ENCODE measurements at places on chromosomes 11 and 22. TPM values are rescaled to one million over a fixed set of nuclear protein-coding genes. Genes with fewer than 3 reads are reported as not detected.

- DNase-seq: no peak
These were observed 251.8 kb upstream of the KIRREL3 start for GRCh38 chr11:127252321-127252720.

GRCh38 chr22:28077166-28077565 lies 158.1 kb upstream of the PITPNB start:
- DNase-seq: no peak

DNA sequence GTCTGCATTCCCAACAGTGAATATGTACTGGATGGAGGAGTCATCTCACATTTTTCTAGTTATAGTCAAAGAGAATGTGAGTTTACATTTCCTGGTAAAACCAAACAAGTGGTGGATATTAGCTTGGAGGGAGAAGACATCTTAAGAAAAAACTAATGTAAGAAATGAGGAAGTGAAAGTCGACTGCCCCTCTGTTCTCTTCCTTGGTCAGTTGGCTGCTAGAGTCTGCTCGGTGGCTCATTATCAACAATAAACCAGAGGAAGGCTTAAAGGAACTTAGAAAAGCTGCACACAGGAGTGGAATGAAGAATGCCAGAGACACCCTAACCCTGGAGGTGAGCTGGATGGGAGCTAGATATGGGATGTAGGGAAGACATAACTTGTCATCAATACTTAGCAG lies 5.8 kb downstream of the SLC22A9 start:
- DNase-seq: no peak

GRCh38 chr11:109697140-109697843 lies 275.3 kb downstream of the C11orf87 start:
- no peak for DNase-seq

DNA sequence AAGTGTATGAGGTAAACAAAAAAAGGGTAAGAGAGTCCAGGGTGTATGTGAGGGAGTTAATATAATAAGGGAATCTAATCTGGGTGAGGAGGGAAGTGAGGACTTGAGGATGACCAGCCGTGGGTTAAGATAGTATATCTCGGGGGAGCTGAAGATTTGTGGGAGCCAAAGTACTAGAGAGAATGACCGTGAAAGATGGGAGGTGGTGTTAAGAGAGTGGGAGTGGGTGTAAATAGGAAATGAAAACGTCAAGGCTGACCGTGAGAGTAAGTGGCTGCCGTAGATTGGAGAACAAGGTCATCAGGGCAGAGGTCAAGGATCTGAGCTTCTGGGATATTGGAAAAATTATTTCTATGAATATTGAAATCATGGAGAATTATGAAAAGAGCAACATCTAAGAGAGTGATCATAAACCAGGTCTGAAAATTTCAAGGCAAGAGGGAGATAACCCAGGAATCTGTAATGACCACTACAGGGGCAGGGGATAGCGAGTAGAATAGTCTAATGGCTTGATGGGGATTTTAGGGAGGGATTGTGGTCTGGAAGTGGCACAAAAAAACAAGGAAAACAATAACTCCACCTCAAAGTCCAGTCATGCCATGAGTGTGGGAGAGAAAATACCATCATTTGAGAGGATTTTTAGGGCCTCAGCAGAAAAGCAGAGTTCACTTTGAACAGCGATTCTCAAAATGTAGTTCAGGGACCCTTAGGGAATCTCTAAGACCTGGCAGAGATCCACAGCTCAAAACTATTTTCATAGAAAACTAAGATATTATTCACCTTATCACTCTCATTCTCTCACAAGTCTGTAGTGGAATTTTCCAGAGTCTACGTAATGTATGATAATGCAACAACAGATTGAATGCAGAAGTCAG lies 72.0 kb downstream of the PRR5L start:
- DNase-seq: no peak

Gene CHRM1
- polyA plus RNA-seq: not detected

Gene OR52N4
- polyA plus RNA-seq: 0.39 TPM

GRCh38 chr11:99154277-99154676 lies 133.5 kb downstream of the CNTN5 start:
- DNase-seq: no peak

Gene SPINDOC
- polyA plus RNA-seq: 15.8 TPM

DNA sequence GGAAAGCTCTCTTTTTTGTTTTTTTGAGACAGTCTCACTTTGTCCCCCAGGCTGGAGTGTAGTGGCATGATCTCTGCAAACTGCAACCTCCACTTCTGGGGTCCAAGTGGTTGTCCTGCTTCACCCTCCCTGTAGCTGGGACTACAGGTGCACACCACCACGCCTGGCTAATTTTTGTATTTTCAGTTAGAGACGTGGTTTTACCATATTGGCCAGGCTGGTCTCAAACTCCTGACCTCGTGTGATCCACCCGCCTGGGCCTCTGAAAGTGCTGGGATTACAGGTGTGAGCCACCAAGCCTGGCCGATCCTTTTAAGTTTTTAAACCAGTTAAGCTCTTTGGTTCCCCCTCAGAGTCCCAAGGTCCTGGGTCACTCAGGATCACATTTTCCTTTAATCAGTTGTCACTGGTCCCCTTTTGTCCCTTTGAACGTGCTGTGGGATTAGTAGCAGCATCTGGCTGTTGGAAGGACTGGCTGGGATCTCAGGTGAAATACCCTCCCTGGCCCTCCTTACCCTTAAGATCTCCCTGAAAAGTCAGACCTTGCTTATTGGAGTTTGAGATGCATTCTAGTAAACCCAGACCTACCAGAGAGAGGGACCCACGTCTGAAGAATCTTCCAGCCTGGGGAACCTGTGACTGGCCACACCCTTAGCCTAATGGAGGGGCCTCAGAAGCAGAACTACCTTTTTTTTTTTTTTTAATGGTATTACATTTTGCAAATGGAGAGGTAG lies 8.1 kb downstream of the MALAT1 start:
- peak; percentile 78 for DNase-seq

DNA sequence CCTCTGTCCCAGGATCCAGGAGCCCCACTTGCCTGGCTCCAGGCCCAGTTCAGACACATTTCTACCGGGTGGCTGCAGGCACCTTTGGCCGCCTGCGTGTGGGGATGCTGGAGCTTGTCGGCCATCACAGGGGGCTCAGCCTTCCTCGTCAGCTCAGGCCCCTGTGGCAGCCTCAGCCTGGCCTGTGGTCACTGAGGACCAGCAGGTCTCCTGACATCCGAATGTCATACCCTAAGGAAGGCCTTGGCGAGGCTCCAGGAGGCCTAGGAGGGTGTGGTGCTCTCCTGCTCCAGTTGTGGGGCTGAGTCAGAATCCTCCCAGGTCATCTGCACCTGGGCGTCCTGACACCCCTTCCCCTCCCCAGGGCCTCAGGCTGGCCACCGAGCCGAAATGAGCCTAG lies 14.9 kb upstream of the SOX10 start:
- DNase-seq: no peak

DNA sequence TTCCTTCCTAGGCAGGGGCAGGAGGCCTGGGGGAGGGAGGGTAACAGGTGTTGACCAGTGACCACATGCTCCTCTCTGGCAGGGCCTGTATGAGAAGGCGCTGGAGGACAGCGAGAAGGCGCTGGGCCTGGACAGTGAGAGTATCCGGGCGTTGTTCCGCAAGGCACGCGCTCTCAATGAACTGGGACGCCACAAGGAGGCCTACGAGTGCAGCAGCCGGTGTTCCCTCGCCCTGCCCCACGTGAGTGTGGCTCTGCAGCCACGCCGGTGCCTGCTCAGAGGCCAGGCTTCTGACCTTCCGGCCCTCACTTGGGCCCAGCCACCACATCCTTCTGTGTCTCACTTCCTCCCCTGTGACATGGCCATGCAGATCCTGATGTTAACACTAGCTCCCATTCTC lies 25.8 kb downstream of the ZC3H7B start:
- DNase-seq: no peak

- DNase-seq: no peak
These were observed 40.4 kb downstream of the AMPD3 start for GRCh38 chr11:10495464-10495786.

DNA sequence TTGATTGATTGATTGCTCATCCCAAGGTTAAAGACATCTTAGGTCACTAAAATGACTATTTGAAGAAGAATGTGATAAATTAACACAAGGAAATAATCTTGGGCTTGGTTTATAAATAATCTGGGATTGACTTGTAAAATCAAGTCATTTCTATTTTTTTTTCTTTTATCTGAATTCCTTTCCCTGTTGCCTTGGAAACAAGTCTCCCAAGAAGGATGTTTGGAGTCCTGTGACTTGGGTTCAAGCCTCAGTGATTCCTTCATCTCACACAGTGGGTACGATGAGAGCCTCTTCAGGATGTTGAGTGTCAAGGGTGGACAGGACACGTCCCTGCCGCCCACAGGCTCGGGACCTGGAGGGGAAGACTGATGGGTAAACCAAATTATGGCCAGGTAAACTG lies 98.2 kb upstream of the CRYBB3 start:
- DNase-seq: no peak

Gene SAA4
- polyA plus RNA-seq: not detected

- DNase-seq: no peak
These were observed 25.5 kb downstream of the KCNJ5 start for GRCh38 chr11:128916681-128917080.

- no peak for DNase-seq
These were observed 27.5 kb downstream of the TBC1D22A start for GRCh38 chr22:46789992-46790391.

DNA sequence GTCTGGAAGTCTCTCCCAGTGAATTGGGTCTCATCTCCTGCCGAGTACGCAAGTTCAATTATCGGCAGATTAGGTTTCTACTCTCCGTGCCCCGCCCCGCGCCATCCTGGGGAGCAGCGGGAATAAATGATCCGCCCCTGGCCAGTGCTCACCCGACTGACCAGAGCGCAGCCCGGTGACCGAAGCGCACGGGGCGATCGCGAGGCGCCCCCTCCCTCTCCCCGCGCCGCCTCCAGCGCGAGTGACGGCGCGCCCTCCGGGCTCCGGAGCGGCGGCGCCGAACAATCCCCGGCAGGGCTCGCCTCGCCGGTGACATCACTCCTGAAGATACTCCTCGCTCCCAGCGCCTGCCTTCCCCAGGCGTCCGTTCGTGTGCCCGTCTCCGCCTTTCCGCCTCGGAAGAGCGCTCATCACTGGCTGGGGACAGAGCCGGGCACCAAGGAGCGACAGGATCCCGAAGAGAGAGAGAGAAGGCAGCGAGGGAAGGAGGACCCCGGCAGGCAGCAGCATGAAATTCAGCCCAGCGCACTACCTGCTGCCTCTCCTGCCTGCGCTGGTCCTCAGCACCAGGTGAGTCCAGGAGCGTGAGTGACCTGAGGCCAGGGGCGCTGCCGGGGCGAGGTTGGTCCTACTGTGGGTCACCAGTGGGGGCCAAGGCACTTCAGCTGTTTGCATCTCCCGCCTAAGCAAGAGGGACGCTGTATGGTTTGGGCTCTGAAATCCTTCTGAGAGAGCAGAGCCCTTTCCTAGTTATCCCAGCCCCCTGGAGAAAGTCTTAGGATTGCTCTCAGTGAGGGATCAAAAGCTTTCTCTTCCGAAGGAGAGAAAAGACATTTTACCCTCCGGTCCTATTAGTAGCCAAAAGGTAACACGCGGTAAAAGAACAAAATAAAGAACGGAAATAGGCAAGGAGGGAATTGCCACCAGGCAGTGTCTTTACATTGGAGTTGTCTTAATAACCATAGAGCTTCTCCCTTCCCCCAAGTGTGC lies at the start of gene LUZP2:
TSS of gene LUZP2 (plus strand) at position 318 of the 990 bp plus-strand sequence.
- no peak for DNase-seq

Gene CBLIF
- polyA plus RNA-seq: not detected

- DNase-seq: no peak
These were observed 51.0 kb downstream of the RPUSD4 start for GRCh38 chr11:126160345-126161022.

Gene ADM
- polyA plus RNA-seq: 47.2 TPM

DNA sequence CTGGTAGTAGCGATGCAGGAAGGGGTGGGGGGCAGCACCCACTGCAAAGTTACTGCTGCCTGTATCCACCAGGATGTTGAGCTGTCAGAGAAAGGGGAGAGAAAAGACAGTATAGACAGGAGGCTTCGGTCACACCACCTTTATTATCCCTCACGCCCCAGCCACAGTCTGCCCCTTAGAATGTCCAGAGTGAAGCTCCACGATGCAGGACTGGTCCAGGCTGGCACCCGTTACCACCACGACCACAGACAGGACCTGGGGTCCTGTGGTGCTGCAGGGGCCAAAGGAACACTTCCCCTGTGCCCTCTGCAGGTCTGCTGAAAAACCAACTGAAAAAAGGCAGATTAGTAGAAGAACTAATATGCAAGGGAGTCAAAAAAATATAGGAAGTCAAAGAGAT lies 5.7 kb downstream of the BACE1-AS start:
- no peak for DNase-seq

GRCh38 chr11:9076046-9076445 lies 15.4 kb downstream of the SCUBE2 start:
- no peak for DNase-seq

DNA sequence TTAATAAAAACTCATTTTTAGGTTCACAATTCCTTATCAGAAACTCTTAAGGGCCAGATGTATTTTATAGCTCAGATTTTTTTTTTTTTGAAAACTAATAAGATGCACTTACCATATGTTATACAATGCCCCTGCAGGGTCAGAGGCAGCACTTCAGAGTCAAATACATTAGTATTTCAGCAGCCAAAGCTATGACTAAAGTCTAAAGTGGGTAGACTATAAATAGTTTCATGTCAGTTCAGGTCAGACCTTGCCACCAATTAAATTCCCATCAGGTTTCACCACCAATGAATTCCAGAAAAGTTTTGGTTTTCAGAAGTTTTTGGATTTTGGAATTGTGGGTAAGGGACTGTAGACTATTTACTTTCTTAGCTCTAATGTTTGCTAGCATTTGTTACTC lies 75.9 kb downstream of the FAM83F start:
- no peak for DNase-seq

Gene FAM111B
- polyA plus RNA-seq: 0.13 TPM

DNA sequence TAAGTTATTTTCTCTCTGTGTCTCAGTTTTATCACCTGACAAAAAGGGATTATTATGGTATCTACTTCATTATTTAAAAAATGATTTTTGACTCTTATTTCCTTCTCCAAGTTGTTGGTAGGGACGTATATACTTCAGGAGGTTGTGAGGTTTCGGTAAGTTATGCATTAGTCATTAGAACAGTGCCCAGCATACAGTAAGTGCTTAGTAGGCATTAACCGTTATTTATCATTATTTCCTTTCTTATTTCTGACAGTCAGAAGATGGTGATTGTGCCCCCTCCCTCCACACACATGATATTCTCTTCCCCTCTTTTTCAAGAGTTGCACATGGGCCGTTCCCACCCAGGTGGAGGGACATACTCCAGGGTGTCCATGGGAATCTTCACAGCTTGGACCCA lies 36.1 kb downstream of the SLCO2B1 start:
- no peak for DNase-seq

Gene MRE11
- 5.6 TPM for polyA plus RNA-seq

Gene SRPRA
- polyA plus RNA-seq: 50.1 TPM

GRCh38 chr11:60634126-60634525 lies 65.3 kb upstream of the MS4A8 start:
- DNase-seq: no peak

DNA sequence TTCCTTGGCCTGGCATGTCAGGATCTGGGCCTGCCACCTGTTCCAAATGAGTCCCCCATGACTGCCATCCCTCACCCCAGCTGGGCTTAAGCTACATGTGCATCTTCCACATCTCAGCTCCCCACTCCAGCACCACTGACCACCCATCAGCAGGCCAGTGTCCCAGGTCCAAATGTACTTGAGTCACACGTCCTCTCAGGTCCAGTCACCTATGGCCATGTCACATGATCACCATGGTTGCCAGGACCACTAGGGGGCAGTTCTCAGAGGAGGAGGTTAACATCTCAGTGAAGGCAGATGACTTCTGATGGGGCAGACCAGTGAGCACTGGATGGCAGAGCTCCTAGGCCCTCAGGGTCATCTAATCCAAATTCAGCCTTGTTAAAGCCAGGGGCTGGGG lies 41.9 kb upstream of the WNT11 start:
- no peak for DNase-seq

All from ovary (tissue), 10 donors.